ENCODE measurements at places on chromosomes 7 and 10.

DNA sequence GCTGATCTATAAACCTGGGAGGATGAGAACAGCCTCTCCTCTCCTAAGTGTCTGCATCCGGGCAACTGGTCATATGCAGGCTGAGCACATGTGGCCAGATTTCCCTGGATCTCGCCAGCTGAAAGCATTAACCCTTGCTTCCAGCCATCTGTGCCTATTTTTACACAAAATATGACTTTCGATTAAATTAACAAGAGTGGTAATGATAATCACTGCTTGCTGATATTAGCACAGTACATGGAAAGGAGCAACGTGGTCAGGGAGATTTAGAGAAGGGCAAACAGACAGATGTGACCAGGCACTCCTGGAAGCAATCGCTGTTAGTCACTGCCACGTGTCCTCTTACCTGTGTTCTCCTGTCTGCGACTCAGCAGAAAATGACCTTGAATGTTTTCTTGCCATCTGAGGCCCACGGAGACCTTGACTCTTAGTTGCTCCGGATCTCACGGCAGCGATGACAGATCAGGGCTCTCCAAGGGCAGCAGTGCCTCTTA, 59.5 kb upstream of the NPTX2 start:
- H3K4me3 ChIP-seq = no peak overlapping the region
- no peak overlapping the region for H3K27ac ChIP-seq
- H3K36me3 ChIP-seq = no peaks in the 10 kb centered on the region
- no peaks in the 10 kb centered on the region for H3K4me1 ChIP-seq
- peaks cover 31% of the 10 kb centered on the region for H3K27me3 ChIP-seq
- ATAC-seq = no peak

GRCh38 chr7:78055001-78055573, 256.5 kb downstream of the PHTF2 start:
- no peak overlapping the region for H3K4me3 ChIP-seq
- no peaks in the 10 kb centered on the region for H3K36me3 ChIP-seq

DNA sequence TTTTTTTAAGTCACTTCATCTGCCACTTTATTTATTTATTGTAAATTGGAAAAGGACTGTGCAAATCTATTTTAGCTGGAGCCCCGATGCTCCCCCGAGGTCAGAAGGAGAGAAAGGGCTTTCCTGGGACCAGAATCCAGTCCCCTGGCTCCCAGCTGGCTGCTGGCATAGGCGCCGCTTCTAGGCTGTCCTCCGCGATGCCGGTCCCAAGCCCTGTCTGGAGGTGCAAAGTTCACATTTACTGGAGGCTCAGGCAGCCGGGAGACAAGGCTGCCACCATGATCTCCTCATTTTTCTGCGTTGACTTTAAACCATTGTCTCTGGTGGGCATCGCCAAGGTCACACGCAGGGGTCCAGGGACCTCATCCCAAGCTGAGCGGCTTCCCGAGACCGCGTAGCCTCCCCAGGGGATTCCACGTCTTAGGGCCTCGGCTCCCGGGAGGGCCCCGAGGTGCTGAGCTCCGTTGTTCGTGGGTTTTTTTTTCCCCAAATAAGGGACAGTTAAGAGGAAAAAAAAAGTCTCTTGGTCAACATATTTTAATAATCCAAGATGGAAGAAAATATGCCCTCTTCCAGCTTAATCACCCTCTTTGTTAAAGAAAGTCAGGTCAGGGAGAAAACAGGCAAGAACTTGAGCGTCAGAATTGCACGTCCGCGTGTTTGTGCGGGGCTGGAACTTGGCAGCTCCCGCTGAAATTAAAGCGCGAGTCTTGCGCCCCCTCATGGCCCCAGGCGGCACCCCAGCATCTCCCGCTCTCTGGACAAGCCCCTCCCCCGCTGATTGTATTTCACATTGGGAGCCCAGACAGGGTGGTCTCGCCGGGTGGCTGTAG, 11.9 kb downstream of the RGR start:
- H3K4me1 ChIP-seq = no peaks in the 10 kb centered on the region
- H3K4me3 ChIP-seq = no peak overlapping the region
- ATAC-seq = peak; percentile 63
- H3K36me3 ChIP-seq = no peaks in the 10 kb centered on the region
- no peak overlapping the region for H3K27ac ChIP-seq

- no peaks in the 10 kb centered on the region for H3K36me3 ChIP-seq
- H3K27ac ChIP-seq = no peak overlapping the region
- H3K4me3 ChIP-seq = no peak overlapping the region
Measured at GRCh38 chr10:77879710-77880109, 46.8 kb downstream of the DLG5 start.

Data from gastroesophageal sphincter (tissue), 4 donors.